Right ventricle myocardium superior (tissue), 1 donor: ENCODE measurements at places on chromosomes 5 and 9.

- peak; percentile 51 for DNase-seq
These were observed 30.2 kb downstream of the SNX18 start for GRCh38 chr5:54547711-54548250.

DNA sequence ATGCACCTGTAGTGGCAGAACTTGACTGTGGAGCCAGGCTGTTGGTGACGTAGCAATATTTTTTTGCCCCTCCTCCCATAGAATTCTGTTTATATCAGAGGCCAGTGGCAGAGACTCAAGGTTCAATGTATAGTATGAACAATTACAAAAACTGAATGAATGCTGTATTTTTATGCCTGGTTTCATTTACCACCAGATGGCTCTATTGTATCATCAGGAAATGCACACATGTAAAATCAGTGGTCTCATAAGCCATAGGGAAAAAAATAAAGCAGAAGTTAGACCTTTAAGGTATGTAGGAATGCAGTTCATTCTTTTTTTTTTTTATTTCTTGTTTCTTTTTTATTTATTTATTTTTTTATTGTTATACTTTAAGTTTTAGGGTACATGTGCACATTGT lies 43.6 kb downstream of the CCDC192 start:
- no peak for DNase-seq

DNA sequence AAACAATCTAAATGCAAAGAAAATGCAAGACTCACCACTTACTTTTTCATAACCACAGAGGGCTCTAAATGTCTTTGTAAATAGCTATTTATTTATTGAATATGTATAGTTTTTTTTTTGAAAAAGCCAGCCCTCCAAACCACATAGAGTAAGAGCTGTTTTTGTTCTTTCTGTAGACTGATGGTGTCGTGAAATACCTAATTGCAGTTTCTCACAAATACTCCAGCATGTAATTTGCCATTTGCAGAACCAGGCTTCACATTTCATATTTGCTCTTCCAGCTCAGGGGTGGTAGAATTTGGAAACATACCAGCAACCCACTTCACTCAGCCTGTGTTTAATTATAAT lies 159.8 kb downstream of the TMC1 start:
- no peak for DNase-seq

DNA sequence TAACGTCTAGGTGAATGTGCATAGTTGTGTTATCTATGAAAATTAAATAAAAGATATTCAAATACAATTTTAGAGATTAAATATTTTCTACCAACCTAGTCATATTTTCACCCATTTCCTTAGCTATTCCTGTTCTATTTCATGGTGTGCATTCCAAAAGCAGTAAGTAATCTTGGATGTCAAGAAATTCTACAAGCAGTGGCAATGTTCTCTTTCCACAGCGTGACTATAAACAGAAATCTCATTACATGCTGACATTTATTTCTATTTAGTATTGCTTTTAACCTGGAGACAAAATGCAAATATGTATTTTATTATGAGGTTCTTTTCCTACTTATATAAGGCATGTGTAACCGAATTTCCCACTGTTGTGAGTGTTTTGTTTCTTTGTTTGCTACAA lies 510.0 kb downstream of the ACTL7B start:
- no peak for DNase-seq

GRCh38 chr5:35815089-35815936 lies 41.4 kb upstream of the IL7R start:
- DNase-seq, result no peak

GRCh38 chr9:36450110-36450732 lies 50.2 kb upstream of the RNF38 start:
- DNase-seq, result no peak

- DNase-seq, result no peak
These were observed 110.5 kb downstream of the EPB41L4A start for GRCh38 chr5:112308608-112309007.
